ENCODE measurements at places on chromosomes 2 and 18. TPM values are rescaled to one million over a fixed set of nuclear protein-coding genes. Genes with fewer than 3 reads are reported as not detected.

The ZDBF2 gene
- total RNA-seq: 10.5 TPM

The UGT1A5 gene
- total RNA-seq: not detected

DNA sequence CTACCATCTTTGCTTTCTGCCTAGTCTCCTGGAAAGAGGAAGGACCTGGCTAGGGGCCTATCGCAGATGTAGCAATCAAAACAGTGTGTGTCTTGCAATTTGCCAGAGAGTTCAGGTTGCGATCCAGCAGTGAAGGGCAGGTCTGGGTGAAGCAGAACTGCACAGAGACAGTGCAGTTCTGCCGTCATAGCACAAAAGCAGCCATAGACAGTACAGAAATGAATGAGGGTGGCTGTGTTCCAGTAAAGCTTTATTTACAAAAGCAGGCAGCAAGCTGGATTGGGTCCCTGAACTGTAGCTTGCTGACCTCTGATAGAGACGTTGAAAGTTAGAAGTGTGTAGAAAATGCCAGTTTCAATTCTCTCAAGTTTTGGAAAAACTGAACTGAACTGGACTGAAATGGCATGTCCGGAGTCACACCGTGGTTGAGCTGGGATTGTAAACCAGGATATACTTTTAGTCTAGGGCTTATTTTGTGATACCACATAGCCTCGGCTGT lies 186.8 kb downstream of the LTBP1 start:
- H3K27me3 ChIP-seq: peaks cover 4% of the 10 kb centered on the region
- DNase-seq: no peak
- no peaks in the 10 kb centered on the region for H3K36me3 ChIP-seq
- no peaks in the 10 kb centered on the region for H3K4me1 ChIP-seq
- H3K27ac ChIP-seq: no peak overlapping the region
- no peak overlapping the region for H3K4me3 ChIP-seq

- H3K27me3 ChIP-seq: no peaks in the 10 kb centered on the region
- no peak overlapping the region for H3K4me3 ChIP-seq
- DNase-seq: no peak
- H3K36me3 ChIP-seq: no peaks in the 10 kb centered on the region
Measured at GRCh38 chr2:215059724-215060123, 78.7 kb downstream of the ABCA12 start.

- peaks cover 35% of the 10 kb centered on the region for H3K4me1 ChIP-seq
- H3K27ac ChIP-seq: peak overlapping the region; percentile 100
- peaks cover 2% of the 10 kb centered on the region for H3K27me3 ChIP-seq
- DNase-seq: peak; percentile 16
- H3K4me3 ChIP-seq: peak overlapping the region; percentile 99
Measured at GRCh38 chr2:231710799-231711676, 2.7 kb downstream of the PTMA start.

Data from activated CD8-positive, alpha-beta T cell treated with anti-CD3 and anti-CD28 coated beads for 36 hours (primary cell).